Stimulated activated CD8-positive, alpha-beta memory T cell treated with anti-CD3 and anti-CD28 coated beads, Interleukin-12 subunit alpha, Interleukin-12 subunit beta, amount 100 ng/mL, for 4 hours (primary cell): ENCODE measurements at places on chromosomes 2 and 18.

DNA sequence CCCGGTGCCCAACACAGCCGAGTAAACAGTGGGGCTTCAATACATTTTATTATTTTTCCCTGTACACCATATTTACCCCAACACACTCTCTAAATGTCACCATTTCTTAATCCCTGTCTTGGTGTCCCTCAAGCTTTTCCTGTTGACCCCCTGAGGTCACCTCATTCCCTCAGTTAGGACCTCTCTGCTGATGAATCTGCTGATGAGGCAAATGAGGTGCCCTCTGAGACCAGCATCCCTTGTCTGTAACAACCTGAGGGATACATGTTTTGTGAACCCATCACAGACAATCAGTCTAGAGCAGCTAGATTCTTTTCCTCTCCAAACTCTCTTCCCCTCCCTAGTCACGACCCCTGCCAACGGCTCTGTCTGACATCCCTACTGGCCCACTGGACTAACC lies 127.6 kb downstream of the FSHR start:
- DNase-seq, result no peak

DNA sequence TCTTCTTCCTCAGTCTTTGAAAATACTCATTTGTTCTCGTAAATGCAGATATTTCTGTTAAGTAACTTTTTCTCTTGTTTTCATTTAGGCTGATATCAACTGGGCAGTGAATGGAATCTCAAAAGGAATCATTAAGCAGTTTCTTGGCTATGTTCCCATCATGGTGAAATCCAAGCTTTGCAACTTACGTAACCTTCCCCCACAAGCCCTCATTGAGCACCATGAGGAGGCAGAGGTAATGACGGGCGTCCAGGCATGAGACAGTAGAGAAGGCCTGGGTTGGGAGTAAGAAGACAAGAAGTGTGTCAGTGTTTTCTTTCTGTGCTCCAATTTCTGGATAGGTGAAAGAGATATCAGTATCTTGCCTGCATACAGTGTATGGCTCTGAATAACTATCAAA lies 5.1 kb downstream of the POLR1B start:
- DNase-seq, result no peak

DNA sequence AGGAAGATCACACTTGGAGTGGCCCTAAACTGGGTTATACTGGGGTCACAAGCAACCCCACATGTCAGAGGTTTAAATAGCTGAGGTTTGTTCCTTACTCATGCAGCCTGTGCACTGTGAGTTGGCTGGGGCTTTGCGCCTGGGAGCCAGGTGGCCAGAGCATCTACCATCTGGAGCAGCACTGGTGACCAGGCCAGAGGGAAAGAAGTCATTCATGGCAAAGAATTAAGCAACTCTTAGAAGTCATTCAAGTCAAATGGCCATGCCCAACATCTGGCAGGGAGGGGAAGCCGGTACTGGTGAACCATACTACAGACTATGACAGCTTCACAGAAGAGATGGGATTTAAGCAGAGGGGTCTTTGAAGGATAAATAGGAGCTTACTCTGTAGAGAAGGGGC lies 90.7 kb downstream of the POLR1A start:
- no peak for DNase-seq

- DNase-seq, result no peak
Measured at GRCh38 chr2:20618468-20618885, 32.4 kb downstream of the HS1BP3 start.

- no peak for DNase-seq
Measured at GRCh38 chr2:3595985-3596384, 1.1 kb downstream of the COLEC11 start.

DNA sequence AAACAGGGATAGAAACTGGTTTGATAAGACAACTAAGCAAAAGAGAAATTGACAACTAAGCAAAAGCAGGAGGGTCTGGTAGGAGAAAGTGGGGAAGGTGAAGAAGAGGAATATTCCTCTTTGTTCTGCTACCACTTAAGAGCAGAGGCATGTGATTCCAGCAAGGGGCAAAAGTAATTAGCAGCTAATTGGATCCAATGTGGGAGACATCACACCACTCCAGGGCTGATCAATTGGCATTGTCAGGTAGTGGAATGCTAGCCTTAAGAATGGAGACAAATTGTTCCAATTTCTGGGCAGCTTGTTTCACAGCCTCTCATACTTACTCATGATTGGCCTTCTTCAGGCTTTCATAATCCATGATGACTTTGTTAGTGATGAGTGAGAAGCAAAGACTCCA lies 547.1 kb upstream of the GCFC2 start:
- no peak for DNase-seq

- no peak for DNase-seq
Measured at GRCh38 chr2:460861-461260, 173.0 kb upstream of the ALKAL2 start.
